CD4-positive, alpha-beta T cell treated with Interleukin-12 subunit alpha and Interleukin-12 subunit beta, for 1 hour (primary cell): ENCODE measurements at places on chromosomes 3 and 15.

- DNase-seq, result no peak
Measured at GRCh38 chr3:62371720-62372591, 1.4 kb downstream of the FEZF2 start.

GRCh38 chr3:171875923-171876412 lies 32.8 kb downstream of the TMEM212 start:
- no peak for DNase-seq

DNA sequence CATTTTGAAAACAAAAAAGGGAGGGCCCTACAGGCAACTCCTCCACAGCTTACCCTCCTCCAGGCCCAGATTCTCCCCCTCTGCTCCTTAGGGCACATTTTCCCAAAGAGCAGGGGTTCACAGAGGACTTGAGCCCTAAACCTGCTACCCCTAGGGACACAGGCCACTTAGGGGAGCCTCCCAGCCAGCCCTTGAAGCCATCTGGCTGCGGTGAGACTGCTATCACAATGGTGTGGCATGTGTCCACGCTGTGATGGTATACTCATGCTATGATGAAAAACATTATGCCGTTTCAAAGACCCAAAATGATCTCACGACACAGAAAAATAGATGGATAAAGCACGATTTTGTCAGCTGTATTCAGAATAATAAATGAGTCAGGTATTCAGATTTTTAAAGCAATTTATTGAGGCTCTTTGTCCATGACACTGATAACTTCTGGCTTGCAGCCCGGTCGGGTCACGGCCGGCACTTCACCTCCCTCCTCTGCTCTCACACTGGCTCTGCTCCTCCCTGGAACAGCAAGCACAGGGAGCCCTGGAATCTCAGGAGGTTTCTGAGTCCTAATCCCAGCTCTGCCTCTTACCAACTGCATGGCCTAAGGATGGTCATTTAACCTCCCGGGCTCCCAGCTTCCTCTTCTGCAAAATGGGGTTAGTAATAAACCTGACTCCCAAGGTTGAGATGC lies 115.3 kb downstream of the MEGF11 start:
- no peak for DNase-seq

DNA sequence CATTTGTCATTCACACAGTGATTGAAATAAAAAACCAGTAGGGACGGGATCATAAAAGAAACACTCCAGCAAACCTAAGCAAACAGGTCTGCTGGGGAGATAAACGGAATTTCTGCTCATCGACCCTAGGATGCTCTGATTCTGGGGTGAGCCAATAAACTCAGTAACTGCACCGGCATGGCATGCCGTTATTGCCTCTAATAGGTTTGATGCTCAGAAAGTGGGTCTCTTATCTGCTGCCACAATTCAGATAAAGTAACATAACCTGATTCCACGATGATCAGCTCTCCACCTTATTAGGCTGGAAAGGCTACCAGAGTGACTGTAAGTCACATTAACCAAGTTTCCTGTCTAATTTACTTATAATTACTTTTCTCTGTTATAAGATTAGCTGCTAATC lies 19.6 kb downstream of the DCLK3 start:
- DNase-seq, result no peak

- no peak for DNase-seq
Measured at GRCh38 chr3:27623085-27623753, 98.9 kb downstream of the EOMES start.

DNA sequence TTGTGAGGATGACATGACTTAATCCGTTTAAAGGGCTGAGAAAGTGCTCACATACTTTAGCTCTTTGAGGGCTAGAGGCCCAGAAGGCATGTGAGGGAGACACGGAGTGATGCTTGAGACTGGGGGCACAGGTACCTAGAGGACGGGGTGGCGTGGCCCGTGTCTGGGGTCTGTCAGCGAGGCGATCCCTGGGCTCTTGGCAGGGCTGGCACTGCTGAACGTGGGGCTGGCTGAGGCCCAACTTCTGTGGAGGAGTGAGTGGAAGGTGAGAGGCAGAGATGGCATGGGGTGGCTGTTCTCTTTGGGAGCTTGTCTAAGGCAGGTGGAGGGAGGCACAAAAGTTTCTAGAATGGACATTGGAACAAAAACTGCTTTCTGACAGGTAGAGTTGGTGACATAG lies 9.5 kb downstream of the SEMA4B start:
- DNase-seq, result no peak

DNA sequence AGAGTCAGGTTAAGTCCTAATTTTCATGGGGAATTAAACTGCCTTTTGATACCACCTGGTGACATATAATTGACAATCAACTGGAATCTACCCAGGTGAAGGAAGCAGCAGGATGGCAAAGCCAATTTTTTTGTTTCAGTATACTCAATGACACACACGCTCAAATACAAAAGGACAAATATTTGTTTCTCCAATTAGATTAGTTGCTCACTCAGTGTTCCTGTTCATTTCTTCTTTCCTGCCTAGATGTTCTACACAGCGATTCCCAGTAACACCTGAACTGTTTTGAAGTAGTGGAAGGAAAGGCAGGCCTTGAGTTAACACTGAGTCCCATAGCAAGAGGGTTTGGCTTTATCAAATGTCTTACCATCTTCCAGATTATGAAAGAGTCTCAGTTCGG lies 157.5 kb downstream of the PDZRN3 start:
- DNase-seq, result no peak

DNA sequence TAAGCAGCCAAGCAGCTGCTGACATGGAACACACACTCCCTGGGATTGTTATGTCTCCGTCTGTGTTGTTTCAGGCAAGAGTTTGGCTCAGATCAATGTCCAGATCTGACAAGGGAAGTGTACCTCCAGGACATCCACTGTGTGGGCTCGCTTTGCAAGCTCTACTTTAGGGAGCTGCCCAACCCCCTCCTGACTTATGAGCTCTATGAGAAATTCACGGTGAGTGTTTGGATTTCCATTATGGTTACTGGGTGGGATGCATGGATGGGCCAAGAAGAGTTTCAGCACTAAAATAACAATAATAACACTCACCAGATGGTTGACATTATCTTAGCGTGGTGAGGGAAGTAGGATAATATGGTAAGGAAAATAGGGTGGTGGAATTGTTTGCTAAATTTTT lies 74.1 kb downstream of the ARHGAP31 start:
- DNase-seq, result no peak

DNA sequence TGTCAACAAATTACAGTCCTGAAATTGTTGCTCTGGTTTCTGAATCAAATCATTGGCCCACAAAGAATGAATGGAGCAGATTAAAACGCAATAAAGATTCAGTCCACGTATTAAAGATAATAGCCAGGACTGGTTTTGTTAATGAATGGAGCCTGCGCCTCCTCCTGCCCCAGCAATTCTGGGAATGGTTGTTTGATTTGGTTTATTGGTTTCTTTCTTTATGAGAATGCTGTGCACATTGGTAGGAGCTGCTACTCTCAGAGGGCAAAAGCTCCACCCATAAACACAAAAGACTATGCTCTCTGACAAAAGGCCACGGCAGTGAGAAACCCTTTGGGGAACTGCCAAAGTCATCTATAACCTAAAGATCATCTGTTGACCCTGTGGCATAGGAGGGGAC lies 261.1 kb downstream of the ABHD5 start:
- DNase-seq, result no peak

DNA sequence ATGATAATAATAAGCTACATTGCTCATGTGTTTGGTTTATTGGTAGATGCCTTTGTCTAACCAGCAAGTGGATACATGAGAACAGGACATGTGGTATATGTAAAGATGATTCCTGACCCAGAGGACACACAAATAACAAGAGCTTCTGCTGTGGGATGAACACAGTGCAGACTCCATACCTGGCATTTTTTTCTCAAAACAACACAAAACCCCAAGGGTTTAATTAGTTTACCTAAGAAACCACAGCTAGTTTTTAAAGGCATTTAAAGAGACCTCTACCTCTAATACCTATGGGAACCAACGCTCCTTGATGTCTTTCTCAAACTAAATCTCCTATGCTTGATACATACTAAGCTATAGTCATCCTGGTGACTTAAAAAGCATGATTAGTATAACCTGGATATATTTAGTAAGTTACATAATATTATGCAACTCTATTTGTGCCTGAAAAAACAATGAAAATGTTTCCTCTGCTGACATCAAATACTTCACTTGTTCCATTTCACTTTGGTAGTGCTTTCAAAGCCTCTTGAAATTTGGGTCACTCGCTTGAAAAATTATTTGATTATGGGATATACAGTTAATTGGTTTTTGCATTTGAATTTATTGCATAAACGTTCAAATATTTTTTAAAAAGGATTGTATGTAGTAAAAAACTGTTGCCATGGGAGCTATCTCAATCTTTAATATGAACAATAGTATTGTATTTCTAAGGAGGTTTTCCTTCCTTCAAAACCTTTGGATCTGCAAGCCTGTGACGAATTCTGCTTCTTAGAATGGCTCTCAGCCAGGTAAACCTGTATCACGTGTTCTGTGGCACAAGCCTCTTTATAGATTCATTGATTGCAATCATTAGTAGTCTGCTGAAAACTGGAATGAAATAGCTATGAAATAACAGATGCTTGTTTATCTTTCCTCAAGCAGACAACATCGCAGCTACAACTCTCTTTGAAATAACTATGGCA lies 233.0 kb upstream of the KCNMB2 start:
- DNase-seq, result no peak
